Stimulated activated CD4-positive, alpha-beta T cell treated with anti-CD3 and anti-CD28 coated beads, TNF-alpha, amount 100 ng/mL, for 48 hours (primary cell): ENCODE measurements at places on chromosomes 5 and 9.

GRCh38 chr9:126678989-126679388 lies 65.3 kb downstream of the LMX1B start:
- no peak for DNase-seq

GRCh38 chr5:93273176-93273575 lies 307.8 kb downstream of the NR2F1-AS1 start:
- DNase-seq: no peak

GRCh38 chr9:100554935-100555401 lies 22.9 kb upstream of the CAVIN4 start:
- no peak for DNase-seq

DNA sequence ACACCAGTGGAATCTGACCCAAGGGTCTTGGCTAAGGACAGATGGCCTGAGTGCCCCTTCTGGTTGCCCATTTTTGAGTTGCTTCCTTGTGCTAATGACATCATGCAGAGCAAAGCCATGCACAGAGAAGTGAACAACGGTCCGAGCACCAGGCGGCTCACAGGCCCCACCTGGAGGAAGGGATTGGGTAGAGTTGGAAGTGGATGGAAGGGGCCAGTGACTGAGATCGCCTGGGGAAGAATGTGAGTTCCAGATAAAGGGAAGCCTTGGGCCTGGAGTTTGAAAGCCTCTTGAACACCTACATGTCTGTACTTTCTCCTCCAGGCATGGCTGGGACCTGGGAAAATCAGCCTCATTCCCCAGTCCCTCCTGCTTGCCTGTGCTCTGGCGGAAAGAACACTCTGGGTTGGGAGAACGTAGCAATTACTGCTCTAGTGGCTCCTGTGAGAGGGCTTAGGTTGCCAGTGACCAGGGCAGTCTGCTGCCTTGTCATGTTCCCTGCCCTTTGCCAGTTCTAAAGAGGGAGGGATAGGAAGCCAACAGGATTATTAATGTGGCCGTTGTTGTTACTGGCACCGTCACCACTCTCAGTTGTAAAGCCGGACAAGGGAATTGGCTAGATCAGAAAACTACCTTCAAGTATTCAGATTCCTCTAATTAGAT lies 62.5 kb upstream of the PTPN3 start:
- no peak for DNase-seq

- DNase-seq: no peak
Measured at GRCh38 chr5:2688586-2688985, 62.9 kb downstream of the IRX2 start.

DNA sequence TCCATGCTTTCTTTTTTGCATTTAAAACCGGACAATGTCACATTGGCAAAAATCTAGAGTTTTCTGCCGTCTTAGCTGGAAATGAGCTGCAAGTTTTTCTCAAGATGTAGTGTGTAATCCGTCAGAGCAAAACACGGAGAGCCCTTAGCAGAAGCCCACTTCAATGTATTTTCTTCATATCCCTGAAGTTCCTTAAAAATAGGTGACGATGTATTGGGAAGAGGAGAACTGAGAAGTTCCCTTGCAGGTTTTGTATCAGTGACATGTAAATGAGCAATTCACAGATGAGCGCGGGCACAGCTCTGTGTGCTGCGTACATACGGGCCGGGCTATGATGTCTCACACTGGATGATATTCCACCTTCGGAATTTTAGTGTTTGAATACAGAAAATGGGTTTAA lies 14.8 kb upstream of the CLPTM1L start:
- no peak for DNase-seq

DNA sequence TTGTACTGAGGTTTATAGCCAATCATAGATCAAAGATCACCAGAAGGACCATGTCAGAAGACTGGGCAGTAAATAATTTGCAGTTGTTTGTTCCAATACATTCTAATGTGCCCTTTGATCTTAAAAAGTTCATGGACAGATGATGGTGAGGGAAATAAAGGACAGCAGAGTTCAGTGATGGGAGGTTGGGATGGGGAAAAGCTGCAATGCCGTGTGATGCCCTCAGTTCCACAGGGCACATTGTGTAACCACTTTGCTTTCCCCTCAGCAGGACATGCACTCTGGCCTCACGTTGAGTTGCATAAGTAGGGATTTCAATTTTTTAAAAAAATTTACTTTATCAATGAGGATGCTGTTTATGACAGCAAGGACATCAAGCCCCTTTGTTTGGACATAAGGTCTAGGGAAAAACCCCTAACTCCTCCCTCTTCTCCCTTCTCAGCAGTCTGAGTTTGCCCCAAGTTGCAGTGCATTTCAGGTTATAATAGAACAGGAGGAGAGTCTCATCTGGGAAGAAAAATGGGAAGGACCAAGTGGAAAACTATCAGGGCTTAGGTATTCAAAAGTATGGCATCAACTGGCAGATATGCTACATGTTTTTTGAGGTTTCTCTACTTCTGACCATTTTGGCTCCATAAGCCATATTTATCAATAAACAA lies 83.1 kb upstream of the TMED7 start:
- no peak for DNase-seq

DNA sequence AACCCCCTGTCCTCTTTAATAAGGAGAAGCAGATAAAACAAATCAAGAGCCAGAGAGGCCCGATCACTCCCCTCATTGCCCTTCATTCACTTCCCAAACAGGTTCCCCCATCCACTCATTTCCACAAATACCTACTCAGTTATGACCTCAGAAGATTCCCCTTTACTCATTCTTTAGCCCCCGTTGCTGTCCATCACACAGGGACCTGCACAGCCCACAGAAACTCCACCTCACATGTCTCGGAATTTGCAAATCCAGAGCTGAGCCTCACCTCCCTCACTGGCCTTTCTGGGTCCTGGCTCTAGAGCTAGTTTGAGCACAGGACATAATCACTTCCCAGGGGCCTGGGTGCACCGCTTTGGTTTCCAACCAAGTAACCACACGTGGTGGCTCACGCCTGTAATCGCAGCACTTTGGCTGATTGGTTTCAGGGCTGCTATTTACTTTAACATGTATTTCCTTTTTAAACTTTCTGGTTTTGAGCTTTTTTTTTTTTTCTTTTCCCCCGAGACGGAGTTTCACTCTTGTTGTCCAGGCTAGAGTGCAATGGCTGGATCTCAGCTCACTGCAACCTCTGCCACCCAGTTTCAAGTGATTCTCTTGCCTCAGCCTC lies 17.8 kb downstream of the ATP6V0E1 start:
- DNase-seq: no peak

DNA sequence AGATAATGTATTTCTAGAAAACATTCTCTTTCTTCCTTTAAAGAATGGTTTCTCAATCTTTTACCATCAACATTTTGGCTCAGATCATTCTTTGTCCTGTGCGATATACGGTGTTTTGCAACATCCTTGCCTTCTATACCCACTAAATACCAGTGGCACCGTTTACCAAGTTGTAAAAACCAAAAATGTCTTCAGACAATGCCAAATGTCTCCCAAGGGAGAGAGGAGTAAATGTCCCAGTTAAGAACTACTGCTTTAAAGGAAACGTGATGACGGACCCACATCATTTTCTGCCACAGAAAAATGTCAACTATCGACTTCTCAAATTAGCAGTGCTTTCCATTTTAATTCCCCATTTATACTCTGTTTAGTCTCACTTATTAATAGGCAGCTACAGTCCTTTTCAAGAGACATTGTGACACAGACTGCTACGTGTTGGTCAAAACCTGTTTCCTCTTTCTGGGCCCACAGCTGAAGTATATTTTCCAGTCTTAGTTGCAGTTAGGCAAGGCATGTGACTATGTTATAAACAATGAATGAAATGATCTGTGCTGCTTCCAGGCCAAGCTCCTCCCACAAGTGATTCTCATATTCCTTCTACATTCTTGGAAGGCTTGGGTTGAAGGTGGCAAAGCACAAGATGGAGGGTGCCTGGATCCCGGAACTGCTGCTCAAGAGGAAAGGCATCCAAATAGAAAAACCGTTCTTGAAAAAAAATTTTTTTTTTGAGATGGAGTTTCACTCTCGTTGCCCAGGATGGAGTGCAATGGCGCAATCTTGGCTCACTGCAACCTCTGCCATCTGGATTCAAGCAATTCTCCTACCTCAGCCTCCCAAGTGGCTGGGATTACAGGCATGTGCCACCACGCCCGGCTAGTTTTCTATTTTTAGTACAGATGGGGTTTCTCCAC lies 8.8 kb downstream of the PRXL2C start:
- no peak for DNase-seq

GRCh38 chr9:36550135-36550534 lies 22.6 kb upstream of the MELK start:
- DNase-seq: no peak

DNA sequence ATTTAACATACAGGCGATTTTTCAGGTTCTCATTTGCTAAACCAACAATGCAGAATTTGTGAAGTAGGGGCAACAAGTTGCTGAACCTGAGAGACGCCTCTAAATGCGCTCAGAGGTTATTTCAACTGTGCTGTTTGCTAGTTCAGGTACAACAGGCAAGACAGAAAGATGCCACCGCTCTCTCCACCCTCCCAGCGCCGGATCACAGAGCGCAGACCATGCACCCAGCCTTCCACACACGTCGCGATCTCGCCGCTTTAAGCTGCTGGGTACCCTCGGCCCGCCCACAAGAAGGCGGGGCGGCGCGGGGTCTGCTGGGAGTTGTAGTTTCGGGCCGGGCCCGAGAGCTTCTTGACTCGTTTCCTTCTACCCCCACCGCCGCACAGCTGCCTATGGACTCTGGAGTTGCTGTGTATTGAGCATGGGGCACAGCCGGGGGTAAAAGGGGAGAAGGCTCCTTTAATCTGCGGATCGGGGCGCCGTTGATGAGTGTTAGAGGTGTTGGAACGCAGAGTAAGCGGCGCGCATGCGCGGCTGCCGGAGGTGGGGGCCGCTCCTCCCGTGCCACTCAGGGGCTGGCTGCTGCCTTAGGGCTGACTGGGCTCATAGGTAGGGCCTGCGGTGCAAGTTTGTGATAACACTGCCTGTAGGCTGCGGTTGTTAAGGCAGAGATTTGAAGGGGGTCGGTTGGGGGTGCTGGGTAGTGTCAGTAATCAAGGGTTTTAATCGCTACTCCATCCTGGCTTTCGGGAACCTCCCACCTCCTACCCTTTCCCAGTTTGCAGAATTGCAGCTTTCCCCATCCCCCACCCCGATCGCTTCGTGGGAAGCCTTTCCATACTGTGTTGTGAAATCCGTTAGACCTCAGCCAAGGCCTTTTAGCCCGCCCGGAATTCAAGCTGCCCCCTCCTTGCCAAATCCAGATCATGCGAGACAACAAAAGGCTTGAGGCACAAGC lies 40.3 kb upstream of the ABCA1 start:
- DNase-seq: peak; percentile 82

GRCh38 chr9:35905051-35905781 lies 786 bp upstream of the HRCT1 start:
- DNase-seq: no peak
